Activated CD8-positive, alpha-beta memory T cell treated with anti-CD3 and anti-CD28 coated beads for 24 hours (primary cell): ENCODE measurements at places on chromosomes 6 and 20.
A peak's percentile ranks its signal among the peaks of the same experiment; 100 is the strongest.

DNA sequence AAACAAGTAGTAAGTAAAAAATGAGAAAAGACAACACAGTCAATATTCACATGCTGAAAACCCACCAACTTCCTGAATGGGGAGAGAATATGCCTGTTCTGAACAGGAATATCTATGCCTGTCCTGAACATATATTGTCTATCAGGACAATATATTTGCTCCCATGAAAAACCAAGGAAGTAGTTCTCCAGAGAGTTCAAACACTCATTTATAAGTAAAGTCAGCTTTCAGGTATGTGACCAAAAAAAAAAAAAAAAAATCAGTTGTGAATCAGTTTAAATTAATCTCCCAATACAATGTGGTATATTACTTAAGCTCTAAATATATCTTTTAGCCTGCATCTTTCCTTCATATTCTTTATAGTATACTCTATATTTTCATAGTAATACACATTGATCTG is 119.5 kb downstream of the MYB start:
- no peak for DNase-seq

GRCh38 chr6:79605061-79605460 is 26.1 kb upstream of the SH3BGRL2 start:
- no peak for DNase-seq

DNA sequence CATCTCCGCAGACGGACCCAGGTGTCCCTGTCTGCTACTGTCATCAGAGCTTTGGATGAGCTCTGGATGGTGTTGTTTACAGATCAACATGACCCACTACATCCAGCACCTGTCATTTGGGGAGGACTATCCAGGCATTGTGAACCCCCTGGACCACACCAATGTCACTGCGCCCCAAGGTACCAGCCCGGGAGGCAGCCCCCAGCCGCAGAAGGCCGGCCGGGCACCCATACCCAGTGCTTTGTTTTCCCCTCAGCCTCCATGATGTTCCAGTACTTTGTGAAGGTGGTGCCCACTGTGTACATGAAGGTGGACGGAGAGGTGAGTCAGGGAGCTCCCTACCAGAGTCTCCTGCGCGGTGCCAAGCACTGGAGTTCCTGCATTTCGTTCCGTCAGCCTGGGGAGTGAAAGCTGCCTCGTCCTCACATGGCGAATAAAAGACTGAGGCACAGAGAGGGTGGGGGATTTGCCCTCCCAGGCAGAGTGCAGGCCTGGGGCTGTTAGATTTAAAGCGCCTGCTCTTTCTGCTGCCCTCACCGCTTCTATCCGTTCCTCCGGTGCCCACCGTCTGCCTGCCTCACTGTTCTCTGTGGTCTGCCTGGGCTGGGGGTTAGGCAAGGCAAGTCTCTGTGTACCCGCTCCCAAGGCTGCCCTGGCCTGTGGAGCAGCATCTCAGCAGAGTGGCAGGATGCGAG is 14.2 kb downstream of the ERGIC3 start:
- no peak for DNase-seq

DNA sequence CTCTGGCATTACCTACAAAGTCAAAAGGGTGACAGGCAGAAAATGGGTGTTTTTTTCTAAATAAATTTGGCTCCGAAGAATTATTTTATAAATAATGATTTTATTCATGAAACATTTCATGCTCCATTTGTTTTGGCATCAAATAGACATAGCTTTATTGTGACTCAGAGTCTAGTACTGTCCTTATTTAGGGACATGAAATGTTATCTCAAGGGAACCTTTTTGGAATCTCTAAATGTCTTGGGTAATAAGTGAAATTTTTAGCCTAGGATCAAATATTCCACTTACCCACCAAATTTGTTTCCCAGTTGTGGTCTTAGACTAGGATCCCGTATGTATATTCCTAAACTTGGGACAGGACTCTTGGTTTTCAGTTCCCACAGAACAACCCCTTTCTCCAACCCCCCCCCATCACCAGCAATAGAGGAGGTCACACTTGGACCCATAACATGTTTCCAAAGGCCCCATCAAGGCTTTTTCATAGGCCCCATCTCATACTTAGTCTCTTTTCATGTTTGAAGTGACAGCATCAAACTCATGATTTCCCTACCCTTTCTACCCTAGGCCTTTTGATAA is 81.8 kb downstream of the JAG1 start:
- no peak for DNase-seq

DNA sequence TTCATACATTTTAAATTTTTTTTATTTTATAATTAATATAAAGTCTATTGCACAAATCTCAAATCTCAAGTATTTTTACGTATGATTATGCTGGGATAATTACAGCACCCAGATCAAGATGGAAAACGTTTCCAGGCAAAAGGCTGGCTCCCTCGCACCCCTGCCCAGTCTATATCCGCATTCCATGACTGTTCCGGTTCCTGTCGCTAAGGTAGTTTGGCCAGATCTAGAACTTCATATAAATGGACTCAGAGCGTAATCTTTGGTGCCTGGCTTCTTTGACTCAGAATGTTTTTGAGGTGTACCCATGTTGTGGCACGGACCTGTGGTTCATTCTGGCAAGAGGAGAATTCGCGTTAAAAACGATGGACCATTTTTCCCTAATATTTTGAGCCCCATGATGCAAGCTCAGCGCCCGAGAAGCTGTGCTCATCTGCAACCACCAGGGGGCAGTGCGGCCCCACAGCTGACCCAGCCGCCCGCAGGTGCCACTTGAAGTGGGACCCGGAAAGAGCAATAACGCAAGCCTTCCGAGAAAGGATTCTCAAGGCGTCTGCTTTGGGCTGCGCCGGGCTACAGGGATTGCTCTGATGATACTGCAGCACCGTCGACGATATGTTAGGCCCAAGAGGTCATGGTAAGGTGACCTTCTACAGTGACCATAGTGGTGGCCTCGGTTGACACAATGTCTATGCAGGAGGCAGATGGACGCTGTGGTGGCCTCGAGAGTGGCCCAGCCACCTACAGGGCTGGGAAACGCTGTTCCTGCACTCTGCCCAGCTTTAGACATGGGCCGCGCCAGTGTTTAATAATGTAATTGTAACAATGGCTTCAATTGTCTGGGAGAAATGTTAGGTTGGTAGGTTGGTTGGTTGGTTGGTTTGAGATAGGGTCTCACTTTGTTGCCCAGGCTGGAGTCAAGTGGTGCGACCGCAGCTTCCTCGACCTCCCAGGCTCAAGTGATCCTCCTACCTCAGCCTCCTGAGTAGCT is 160.1 kb downstream of the ZMYND8 start:
- DNase-seq: peak; percentile 85

GRCh38 chr6:161139304-161139765 is 134.5 kb downstream of the AGPAT4 start:
- no peak for DNase-seq

DNA sequence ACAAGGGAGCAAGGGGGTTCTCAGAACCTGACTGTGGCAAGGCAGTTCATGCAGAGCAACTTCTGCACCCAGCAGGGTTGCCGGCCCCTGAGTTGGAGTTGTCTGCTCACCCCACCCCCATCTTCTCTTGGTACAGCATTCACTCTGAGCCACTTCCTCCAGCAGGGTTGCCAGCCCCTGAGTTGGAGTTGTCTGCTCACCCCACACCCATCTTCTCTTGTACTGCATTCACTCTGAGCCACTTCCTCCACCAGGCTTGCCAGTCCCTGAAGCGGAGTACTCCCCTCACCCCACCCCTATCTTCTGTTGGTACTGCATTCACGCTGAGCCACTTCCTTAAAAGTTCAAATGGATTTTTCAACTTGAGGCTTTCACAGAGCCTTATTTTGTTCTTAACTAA is 79.7 kb upstream of the SYNDIG1 start:
- DNase-seq: no peak
